ENCODE measurements at places on chromosomes 4 and X.

DNA sequence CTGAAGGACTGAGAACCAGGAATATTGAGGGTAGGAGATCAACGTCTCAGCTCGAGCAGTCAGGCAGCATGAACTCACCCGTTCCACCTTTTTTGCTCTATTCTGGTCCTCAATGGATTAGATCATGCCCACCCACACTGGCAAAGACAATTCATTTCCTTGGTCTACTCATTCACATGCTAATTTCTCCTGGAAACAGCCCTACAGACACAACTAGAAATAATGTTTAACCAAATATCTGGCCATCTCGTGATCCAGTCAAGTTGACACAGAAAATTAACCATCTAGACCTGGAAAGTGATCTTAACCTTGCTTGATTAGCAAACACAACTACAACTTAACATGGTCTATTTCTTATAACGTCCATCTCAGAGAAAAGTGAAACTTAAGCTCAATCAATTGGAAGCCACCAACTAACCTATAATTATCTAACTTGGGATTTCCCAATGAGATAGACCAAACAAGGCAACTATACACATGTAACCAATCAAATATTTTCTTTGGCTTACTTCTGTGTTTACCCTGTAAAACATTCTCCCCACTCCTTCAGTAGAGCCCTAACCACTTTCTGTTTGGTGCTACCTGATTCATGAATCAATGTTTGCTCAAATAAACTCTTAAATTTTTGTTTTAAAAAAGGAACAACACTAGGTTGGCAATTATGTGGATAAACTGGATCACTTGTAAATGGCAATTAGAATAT lies 69.7 kb upstream of the MAMLD1 start:
- no peak for DNase-seq

DNA sequence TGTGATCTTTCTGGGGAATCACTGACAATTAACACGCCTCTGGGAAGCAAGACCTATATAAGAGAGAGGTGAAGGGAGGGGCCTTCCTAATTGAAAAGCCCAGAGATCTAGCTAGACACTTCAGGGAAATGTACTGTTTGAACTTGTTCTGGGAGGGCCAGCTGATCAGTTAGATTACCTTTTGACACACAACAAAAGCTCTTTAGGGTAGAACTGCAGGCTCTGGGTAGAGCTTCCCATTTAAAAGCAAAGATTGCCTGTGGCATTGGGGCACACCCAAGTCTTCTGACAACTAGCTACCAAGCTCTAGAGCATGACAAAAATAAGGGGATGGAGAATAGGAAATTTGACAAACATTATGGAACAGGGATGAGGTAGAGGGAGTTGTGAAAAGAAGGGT lies 26.3 kb downstream of the AREG start:
- DNase-seq = no peak

GRCh38 chr4:19187096-19187495 lies 1064.6 kb upstream of the SLIT2 start:
- no peak for DNase-seq

DNA sequence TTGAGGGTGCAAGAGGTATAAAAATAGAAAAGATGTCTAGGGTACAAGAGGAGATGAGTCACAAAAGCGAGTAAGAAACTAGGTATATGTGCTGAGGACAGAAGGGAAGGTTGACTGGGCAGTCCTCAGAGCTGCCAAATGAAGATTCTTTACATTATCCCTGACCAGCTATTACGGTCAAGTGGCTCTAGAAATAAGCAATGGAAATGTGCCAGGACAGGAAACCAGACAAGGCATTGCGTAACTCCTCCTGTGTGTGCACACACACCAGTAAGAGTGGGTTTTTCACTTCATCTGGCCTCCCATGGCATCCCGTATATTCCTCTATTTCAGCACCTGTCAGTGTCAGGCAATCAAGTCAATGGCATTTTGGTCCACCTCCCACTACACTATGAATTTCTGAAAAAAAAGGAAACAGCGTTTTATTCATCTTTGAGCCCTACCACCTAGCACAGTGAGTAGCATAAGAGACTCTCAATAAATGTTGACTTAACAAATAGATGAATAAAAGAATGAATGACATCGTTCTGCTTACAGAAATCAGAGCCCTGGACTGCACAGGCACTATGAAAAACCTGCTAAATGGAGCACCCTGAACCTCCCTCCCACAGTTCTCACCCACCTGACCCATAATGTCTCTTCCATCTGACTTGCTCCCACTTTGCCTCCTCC lies 62.6 kb upstream of the KLF3 start:
- DNase-seq = peak; percentile 36

DNA sequence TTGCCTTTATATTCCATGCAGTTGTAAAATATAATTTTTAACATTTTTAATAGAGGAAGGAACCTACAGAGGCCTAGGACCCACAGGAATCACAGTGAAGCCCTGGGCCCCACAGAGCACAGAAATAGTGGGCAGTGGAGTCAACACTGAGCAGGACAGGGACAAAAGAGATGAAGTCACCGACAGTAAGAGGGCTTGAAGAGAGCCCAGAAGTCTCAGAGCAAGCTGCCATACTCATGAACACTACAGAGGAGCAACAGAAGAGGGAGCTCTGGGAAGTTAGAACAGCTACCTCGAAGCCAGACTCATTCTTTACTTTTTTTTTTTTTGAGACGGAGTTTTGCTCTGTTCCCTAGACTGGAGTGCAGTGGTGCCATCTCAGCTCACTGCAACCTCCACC lies 149.3 kb upstream of the TENM3 start:
- DNase-seq = no peak

DNA sequence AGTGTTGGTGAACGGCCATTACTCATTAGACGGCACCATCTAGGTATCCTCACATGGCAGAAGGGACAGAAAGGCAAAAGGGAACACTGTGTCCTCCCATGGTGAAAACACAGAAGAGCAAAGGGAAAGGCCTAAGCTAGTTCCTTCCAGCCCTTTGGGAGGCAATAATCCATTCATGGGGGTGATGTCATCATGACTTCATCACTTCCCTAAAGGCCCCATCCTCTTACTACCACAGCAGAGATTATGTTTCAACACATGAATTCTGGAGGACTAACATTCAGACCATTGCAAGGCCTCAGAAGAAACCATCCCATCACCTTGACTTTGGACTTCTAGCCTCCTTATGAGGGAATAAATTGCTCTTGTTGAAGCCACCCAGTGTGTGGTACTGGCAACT lies 238.2 kb downstream of the MGST2 start:
- DNase-seq = no peak

DNA sequence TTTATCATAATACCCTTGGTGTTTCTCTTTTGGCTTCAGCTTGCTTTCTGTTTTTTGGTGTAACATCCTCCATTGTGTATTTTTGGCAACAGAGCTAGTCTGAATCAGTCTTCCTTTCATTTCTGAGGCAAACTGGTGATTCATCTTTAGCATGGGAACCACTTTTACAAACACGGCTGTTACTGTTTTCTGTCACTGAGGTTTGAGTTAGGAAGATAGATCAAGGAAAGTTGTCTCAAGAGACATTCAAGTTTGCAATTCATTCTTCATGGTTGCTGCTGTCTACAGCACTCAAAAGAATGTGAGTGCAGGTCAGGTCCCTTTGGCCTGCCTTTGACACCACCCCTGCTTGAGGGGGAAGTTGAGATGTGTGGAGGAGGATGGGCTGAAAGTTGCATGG lies 36.3 kb downstream of the IL21 start:
- DNase-seq = no peak

GRCh38 chr4:3250438-3250955 lies 1.5 kb downstream of the MSANTD1 start:
- no peak for DNase-seq

GRCh38 chr4:89161841-89162240 lies 50.5 kb downstream of the TIGD2 start:
- no peak for DNase-seq
